ENCODE measurements at places on chromosomes 1 and 21. TPM values are rescaled to one million over a fixed set of nuclear protein-coding genes. Genes with fewer than 3 reads are reported as not detected.
A peak's percentile ranks its signal among the peaks of the same experiment; 100 is the strongest.

Gene LIPI
- not detected for total RNA-seq

DNA sequence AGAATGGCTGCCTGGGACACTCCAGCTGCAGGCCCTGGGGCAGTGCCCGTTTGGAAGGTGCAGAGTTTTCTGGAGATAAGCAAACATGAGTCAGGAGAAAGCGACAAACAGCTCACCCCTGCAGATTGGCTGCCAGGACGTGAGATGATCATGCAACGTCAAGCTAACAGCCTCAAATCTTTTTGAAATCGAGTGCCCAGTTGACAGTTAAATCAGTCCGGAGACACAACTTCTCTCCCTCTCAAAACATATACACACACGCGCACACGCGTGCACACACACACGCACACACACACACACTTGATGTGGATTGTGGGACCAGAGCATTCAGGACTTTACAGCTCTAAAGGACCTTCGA lies 49.4 kb downstream of the TENT5C start:
- no peak for DNase-seq
- H3K4me1 ChIP-seq: peaks cover 59% of the 10 kb centered on the region
- peak overlapping the region; percentile 86 for H3K27ac ChIP-seq
- H3K36me3 ChIP-seq: no peaks in the 10 kb centered on the region

DNA sequence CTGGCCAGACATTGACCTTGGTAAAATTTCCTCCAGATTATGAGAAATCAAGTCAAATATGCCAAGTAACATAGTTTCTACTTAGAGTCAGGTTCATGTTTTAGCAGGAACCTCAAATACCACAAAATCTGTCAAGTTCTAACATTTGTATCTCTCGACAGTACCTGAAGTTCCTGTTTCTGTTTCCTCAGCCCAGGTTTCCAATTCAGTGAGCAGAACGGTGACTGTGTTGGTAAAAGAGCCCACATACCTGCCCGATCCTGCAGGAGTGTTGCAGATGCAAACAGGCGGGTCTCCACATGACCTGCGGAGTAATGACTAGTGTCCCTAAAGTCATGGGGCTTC lies 57.9 kb upstream of the LGALS8 start:
- no peaks in the 10 kb centered on the region for H3K36me3 ChIP-seq
- no peak overlapping the region for H3K27ac ChIP-seq
- H3K4me3 ChIP-seq: no peak overlapping the region
- peaks cover 16% of the 10 kb centered on the region for H3K4me1 ChIP-seq
- no peaks in the 10 kb centered on the region for H3K27me3 ChIP-seq

Gene DIRAS3
- total RNA-seq: not detected

DNA sequence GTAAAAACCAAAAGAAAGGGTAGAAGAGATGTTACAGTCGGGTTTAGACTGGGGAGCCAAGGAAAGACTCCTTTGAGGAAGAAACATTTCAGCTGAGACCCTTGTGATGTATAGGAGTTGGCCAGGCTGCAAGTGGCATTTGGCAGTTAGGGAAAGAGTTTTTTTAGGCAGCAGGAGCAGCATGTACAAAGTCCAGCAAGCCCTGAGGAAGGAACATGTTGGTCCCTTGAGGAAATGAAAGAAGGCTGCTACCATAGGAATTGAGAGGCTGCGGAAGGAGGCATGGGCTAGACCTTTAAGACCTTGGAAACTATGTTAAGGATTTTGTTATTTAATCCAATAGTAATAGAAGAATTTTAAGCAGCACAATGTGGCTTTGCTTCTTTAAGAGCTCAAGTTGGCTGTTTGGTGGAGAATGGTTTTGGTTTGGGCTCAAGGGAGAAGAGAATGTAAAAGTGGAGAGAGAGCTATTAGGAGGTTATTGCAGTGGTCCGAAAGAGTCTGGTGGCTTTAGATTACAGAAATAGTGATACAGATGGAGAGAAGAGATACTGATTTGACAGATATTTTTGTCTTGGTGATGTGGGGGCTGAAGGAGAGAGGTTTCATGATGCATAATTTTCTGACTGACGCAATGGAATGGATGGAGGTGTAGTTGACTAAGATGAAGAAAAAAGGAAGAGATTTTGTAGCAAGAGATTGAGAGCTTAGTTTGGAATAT lies 26.6 kb downstream of the SMAP2 start:
- no peak for DNase-seq
- H3K27ac ChIP-seq: peak overlapping the region; percentile 58
- no peaks in the 10 kb centered on the region for H3K27me3 ChIP-seq
- H3K36me3 ChIP-seq: peaks cover 7% of the 10 kb centered on the region
- H3K4me3 ChIP-seq: no peak overlapping the region
- H3K4me1 ChIP-seq: peaks cover 59% of the 10 kb centered on the region

Gene DNASE2B
- not detected for total RNA-seq

DNA sequence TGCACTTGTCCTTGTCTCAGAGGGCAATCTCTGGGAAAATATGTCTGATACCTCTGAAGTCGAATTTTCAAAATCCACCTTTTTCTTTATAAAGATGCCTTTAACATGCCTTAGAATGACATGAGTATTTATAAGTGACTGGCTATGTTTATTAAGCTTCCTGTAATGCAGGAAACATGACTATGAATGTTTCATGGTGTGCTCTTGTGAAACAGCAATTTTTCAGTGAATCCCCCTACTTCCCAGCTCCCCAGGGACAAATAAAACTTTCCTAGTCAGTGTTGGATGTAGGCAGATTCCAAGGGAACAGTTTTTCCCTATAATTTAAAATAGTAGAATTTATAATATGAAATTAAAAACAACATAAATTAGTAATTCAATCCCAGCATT lies 437.0 kb downstream of the LMO4 start:
- no peaks in the 10 kb centered on the region for H3K27me3 ChIP-seq
- H3K27ac ChIP-seq: no peak overlapping the region
- no peaks in the 10 kb centered on the region for H3K4me1 ChIP-seq
- H3K36me3 ChIP-seq: no peaks in the 10 kb centered on the region
- DNase-seq: no peak
- H3K4me3 ChIP-seq: no peak overlapping the region
